T follicular helper cell (primary cell): ENCODE measurements at places on chromosomes 6 and 20.

DNA sequence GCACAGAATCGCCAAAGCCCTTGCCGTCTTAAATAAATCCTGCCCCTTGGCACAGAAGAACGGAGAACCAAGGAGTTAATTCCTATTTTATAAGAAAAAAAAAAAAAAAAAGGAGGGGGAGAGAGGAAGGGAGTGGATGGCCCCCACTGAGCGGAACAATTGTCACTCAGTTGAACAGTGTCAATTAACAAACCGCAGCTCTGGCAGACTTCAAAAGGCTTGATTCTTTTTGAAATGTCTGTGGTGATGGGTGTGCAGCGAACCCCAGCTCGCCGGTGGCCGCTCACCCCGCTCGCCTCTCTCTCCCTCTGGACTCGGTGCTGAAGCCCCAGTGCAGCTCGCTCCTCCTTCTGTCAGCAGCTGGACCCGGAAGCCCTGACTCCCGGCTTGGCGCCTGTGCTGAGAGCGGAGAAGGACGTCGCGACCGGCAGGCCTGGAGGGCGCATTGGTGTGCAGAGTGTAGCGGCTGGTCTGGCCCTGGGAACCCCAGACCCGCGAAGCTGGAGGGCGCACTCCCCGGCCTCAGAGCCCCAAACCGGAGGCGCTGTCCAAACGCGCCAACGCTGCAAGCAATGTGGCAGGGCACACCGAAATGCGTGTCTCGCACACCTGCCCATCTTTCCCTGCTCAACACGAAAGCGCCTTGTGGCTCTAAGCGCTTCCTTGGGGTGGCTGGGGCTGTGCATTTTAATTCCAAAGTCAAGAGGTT, 3.4 kb downstream of the LINC00237 start:
- peak; percentile 28 for DNase-seq

GRCh38 chr20:39810309-39810708, 848.2 kb downstream of the DHX35 start:
- no peak for DNase-seq

DNA sequence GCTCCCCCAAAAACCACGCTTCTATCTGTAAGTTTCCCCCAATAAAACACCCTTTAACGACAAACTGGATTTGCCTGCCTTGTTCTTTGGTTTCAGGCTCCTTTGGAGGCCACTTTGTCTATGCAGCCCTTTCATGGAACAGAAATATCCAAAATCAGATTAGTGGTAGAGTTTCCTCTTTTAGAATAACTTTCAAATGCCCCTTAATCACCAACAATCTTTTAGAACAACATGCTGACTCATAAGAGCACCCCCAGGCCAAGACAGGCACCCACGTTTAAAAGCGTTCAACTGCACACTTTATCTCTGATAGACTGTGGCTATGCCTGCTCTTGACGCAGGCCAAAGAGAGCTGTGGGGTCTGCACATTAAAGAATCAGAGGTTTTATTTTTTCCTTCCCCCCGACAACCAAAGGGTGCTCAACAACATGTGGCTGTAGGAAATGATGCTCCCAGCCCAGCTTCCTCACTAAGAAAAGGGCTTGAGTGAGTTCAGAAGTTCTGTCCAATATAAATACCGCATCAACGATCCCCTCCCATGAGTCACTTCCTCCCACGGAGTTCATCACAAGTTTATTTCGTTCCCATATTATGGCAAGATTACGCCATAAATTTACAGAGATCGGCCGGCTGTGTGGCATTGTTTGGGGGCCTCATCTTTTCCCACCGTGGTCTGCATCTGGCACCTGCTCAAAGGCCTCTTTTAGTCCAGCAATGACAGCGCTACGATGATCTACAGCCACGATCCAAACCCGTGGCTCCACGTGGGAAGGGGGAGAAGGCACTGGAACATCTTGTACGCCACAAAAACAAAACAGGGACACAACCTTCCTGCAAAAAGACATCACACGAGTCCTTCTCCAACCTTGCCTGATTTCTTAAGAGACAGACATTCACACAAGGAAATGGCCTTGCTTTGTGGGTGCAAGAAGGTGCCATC, 88.8 kb upstream of the NFATC2 start:
- DNase-seq, result no peak

DNA sequence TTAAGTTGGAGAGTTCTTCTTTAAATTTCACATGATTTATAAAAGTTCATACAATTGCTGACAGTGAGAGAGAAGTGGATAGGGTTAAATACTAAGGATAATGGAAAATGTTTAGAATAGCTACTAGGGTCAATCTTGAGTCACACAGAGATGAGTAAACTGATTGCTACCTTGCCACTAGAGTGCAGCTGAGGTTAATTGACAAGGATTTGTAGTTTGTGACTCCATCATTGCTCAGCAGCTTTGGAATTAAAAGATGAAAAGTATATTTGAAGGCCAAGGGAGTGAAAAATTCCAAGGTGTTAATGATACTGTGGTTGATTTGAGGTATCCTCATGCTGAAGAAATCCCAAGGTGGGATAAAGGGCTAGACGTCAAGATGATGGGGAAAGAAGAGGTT, 524.0 kb downstream of the UTRN start:
- no peak for DNase-seq

DNA sequence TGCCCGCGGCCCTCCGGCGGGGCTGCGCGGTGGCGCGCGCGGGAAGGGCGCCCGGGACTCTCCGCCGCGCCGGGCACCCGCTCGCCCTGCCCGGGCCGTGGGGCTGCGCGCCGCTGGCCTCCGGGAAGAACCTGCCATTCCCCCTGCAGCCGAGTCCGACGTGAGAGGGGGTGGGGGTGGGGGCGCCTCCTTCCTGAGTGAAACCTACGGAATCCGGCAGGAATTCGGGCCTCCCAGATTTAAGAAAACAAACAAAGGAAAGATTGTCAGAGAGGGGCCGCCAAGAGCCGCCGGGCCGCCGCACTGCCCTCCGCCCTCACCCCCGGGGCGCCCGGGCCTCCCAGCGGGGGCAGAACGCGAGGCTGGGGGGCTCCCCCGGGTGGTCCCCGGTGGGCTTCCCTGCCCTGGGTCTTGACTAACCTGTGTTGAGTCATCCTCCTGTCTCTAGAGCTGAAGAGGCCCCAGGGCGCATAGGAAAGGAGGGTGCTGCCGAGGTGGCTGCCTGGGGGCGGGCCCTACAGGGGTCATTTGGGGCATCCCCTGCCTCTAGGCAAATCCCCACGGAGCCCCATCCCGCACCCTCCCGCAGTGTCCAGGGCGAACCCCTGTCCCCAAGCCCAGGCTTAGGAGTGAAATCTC, 42.2 kb upstream of the FOXP4 start:
- DNase-seq, result no peak

- DNase-seq, result no peak
Observed at GRCh38 chr6:114581293-114581692, 238.5 kb upstream of the HS3ST5 start.

DNA sequence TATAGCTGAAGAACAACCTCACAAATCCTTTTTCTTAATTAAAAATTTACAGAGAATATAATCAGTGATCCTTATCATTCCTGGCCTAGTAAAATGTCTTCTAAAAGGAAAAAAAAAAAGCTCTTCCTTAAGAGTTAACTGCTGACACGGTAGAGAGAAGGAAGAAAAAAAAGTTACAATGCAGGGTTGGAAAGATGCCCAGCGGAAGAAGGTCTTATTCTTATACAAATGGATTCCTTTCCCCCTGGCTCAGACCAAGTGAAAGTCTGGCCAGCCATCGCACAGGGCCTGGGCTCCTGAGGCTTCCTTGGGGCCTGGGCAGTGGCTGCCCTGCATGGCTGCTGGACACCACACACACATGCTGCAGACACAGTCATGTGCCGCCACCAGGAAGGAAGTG, 688.6 kb downstream of the TENT5A start:
- no peak for DNase-seq

GRCh38 chr6:133704371-133704770, 184.5 kb upstream of the TCF21 start:
- DNase-seq, result no peak

DNA sequence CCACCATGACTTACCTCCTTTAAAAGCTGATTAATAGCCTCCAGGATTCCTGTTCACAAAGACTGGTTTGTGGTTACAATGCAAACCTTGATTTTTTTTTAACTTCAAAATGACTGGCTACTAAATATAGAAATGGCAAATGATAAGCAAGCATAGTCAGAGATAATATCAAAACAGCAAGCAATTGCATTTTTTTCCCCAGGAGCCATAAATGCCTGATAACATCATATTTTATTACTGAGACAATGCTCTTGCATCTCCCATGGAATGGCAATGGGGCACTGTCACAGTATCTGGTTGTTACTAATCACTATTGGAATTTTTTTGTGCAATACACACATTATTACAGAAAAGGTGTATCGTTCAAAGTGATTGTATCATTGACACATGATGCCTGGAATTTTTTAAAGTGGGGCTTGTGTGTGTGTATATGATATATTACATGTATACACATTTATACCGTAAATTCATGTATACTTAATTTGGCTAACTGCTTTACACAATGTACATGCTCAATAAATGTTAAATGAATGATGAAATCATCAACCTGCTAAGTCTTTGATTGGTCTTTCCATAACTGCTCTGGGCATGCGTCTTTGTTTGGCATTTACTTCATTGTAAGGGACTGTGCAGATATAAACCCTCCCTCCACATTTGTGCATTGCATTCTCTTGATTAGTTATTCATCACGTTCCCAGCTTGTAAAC, 980 bp upstream of the SALL4 start:
- no peak for DNase-seq

DNA sequence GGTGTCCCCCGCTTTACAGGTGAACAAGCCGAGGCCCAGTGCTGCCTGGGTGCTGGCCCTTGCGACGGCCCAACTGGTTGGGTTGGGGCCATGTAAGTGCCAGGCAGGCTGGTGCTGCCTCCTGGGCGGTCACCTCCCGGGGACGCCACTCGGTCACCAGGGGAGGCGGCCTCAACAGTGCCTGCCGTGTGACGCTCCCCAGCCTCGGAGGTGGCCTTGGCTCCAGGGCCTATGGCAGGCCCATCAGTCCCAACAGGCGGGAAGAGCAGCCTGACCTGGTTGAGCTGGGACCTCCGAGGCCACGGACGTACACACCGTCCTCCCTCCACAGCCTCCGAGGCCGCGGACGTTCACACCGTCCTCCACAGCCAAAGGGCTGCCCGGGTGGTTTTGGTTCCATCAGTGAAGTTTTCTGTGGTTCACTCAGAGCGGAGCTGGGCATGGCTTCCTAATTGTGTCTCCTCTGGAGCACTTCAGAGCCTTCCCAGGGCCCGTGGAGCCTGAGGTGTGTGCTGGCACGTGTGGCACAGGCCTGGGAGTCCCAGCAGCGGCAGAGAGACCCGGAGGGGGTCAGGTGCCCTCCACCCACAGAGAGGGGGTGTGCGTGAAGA, 19.3 kb upstream of the SLCO4A1 start:
- DNase-seq, result no peak

DNA sequence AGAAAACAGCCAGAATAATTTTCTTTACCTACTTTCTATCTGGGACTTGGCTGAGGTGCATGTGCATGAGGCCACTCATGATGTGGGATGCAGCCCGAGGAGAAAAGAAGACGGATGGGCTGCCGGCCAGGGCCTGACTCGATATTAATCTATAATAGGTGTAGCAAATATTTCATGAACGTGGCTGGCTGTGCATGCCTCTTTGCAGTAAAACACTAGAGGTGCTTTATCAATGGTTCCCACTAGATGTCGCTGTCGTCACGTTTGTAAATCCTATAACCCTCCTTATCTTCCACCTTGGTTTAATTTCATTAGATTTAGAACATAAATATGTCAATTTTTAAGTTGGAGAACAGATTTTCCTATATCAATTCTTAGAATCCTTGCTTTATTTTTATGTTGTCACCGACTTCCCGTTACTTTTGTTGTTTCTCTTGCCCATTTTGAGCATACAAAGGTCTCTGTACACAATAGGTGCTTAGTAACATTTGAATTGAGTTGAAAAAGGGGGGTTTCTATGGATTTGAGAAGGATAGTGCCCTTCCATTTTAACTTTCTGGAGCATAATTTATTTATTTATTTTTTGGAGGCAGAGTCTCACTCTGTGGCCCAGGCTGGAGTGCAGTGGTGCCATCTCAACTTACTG, 19.6 kb upstream of the FERMT1 start:
- peak; percentile 15 for DNase-seq

DNA sequence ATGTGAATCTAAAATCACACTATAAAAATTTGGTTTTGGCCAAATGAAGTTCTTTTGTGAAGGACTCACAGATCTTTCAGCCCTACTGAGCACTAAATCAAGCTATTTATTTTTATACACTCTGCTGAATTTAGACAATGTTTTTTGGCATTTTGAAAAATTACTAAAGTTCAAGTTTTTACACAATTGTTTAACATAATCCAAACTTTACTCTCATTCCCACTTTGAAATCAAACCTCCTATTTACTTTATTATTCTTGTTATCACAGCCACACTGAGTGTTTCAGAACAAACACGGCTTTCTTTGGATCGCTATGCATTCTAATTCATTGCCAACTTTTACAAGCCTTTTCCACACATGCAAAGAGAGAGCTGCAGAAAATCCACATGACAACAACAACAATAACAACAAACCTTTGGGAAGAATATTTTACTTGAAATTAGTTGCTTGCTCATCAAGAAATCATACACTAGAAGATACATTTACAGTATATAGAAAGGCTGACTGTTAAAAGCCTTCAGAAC, 49.1 kb upstream of the TMEM30A start:
- no peak for DNase-seq

DNA sequence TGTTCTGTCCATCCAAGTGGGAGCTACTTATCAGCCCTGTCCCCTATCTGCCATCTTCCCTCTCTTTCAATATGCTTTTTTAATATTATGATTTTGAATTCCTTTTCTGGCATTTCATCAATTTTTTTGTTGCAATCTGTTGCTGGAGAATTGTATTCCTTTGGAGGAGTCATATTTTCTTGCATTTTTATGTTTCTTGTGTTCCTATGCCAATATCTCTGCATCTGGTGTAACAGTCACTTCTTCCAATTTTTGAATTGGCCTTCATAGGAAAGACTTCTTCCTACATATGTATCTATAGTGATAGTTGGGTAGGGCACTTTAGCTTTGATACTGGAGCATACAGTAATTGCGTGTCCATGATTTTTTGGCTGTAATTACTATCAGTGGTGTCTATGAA, 70.1 kb downstream of the ZC2HC1B start:
- no peak for DNase-seq

GRCh38 chr6:35183935-35184334, 29.8 kb upstream of the SCUBE3 start:
- no peak for DNase-seq

GRCh38 chr6:135568379-135568778, 70.8 kb upstream of the AHI1 start:
- DNase-seq, result no peak

- DNase-seq, result no peak
Observed at GRCh38 chr20:60007464-60007863, 49.2 kb downstream of the CDH26 start.

DNA sequence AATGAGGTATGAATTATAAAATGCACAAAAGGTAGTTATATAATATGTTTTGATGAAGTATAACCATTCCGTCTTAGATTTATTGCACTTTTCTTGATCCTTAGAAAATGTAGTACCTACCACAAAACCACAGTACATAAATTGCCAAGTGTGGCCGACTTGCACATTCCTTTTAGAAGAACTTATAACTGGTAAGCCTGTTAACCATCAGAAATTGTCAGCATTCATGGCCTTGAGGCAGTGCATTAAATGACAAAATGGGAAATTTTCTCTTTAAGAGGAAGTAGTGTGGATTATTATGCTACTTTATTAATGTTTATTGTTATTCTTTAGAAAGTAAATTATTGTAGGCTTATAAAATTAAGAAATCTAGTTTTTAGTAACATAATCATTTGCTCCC, 29.6 kb downstream of the TAB2 start:
- DNase-seq, result no peak

- no peak for DNase-seq
Observed at GRCh38 chr6:104301951-104302350, 557.8 kb downstream of the HACE1 start.
